ENCODE measurements at places on chromosomes 1 and 21. TPM values are rescaled to one million over a fixed set of nuclear protein-coding genes. Genes with fewer than 3 reads are reported as not detected.

GRCh38 chr1:113307771-113308445, 82.4 kb upstream of the MAGI3 start:
- DNase-seq, result no peak

Gene RAP1GAP
- 13.5 TPM for total RNA-seq

- no peak for DNase-seq
Observed at GRCh38 chr1:117034791-117035290, 25.3 kb upstream of the TTF2 start.

DNA sequence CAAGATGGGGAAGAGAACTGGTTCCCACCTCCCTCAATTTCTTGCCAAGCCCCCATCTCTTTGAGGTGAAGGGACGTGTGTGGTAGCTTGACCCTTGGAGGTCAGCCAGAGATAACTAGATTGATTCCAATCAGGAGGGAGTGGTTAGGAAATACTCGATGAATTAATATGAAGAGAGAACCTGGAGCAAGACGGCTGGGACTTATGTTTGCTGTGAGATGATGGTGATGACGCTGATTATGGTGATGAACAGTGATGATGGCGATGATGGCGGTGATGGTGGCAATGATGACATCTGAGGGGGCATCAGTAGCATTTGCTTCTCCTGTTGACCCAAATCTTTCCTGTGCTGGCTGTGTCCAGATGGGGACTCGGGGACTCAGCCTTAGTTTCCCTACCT, 724 bp downstream of the PADI1 start:
- DNase-seq, result no peak

DNA sequence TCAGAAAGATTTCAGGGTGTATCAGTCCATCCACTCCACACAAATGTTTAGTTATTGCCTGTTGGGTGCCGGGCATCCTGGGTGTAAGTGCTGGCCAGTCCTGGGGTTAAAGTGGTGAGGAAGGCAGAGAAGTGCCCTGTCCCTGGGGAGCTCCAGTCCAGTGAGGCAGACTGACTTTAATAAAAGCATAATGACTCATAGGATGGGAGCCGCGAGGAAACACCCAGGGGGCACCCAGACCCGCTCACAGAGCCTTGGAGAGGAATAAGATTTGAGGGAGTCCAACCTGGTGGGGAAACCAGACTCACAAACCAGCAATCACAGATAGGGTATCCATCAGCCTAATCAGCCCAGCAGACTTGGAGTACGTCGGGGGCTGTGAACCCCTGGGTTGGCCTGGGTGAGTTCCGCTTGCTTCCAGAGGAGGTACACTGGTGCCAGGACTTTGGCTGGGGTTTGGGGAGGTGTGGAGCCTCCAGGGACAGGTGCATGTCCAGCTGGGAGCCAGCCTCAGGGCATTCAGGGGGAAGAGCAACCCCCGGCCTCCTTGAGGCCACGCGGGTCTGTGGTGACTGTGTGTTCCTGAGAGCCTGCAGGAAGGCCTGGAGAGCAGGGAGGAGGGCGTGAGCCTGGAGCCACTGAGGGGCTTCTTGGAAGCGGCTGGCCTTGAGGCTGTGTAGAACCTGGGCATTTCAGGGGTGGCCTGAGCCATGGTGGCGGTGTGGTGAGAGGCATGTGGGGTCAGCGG, 3.7 kb downstream of the PEAR1 start:
- DNase-seq, result no peak

GRCh38 chr1:6688001-6688400, 13.6 kb downstream of the DNAJC11 start:
- DNase-seq, result no peak

GRCh38 chr1:178093494-178093950, 382 bp upstream of the RASAL2 start:
- DNase-seq, result peak; percentile 93

DNA sequence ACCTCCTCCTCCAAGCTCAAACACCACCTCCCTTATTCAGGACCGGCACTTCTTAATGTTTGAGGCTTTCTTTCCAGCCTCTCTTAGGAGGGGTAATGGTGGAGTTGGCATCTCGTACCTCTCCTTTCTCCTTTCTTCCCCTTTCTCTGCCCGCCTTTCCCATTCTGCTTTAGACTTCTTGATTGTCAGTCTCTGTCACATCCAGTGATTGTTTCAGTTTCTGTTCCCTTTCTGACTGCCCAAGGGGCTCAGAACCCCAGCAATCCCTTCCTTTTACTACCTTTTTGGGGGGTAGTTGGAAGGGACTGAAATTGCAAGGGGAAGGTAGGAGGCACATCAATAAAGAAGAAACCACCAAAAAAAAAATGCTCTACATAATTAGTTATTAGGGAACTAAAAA, 5.6 kb downstream of the ELK4 start:
- DNase-seq, result no peak

- no peak for DNase-seq
Observed at GRCh38 chr1:226575739-226576378, 27.3 kb downstream of the STUM start.

DNA sequence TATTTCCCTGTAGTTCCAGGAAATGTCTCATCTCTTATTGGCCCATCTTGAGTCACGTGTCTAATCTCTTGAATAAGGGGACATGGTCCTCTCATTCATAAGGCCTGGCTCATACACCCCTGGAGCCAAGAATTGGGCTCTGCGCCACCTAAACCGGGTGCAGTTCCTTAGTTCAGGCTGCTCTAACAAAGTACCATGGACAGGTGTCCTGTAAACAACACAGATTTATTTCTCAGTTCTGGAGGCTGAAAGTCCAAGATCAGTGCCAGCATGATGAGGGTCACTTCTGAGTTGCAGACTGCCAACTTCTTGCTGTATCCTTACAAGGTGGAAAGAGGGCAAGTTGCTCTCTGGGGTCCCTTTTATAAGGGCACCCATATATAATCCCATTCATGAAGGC, 60.2 kb upstream of the VAMP3 start:
- DNase-seq, result no peak

Gene AIRE
- total RNA-seq, result 0.09 TPM

DNA sequence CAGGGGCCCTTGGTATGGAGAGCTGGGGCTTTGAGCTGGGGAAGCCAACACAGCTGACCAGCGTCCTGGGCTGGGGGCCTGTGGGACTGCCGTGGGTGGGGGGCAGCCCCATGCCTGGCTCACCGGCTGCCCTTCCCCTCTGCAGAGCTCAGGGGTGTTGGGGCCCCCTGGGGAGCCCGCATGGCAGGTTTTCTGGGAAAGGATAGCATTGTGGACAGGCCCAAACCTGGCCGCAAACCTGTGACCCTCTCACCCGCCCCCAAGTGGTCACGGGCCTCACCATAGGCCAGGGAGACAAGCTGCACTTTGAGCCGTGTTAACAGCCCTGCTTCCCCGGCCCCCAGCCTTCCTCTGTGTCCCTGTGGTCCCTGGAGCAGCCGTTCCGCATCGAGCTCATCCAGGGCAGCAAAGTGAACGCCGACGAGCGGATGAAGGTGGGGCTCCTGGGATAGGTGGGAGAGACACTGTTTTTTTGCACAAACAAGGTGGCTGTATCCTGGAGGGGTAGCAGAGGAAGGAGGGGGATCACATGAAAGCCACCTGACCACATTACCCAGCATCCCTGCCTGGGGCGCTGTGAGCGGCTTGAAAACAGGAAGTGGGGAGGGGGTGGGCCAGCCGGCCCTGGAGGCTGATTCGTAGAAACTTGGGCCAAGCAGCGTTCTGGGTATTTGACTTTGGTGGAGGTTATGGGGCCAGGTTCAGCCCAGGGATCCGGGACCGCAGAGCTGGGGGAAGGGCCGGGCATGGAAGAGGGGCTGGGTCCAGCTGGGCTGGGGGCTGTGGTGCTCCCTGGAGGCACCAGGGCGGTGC, 65.9 kb downstream of the PIK3CD start:
- no peak for DNase-seq

Gene TPTE
- not detected for total RNA-seq

- DNase-seq, result no peak
Observed at GRCh38 chr21:16455526-16455925, 725.7 kb downstream of the USP25 start.

DNA sequence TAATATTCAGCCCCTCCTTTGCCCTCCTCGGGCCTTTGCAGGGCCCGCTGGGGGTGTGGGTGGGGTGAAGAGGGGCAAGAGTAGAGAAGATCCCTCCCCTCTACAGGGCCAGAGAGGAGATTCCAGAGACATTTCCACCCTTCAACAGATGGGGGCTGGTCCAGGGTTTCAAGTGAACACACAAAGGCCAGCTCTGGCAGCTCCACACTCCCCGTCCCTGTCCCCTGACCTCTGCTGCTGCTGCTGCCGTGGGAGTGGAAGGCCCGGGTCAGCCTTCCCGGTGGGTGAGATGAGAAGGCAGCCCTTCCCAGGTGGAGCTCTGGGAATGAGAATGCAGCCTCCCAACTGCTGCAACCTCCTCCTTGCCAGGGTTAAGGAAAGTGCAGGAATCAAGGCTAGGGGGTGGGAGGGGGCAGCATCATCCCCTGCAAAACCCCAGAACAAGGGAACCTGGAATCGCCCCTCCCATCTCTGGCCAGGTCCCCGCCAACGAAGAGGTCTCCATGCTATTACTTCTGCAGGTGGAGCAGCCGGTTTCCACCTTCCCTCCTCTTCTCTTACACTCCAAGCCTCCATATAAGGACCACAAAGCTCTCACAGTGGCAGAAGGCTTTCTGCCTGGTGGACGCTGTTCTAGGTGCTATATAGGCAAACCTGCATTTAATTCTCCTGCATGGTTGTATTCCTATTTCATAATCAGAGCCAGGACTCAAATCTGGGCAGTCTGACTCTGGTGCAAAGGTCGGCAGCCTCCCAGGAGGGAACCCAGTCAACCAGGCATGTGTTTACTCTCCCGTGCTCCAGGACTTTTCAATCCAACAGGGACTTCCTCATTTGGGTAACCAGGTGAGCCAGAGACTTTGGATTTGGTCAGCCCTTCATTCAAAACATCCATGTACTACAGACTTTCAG, 22.9 kb upstream of the ARHGEF10L start:
- DNase-seq, result no peak

DNA sequence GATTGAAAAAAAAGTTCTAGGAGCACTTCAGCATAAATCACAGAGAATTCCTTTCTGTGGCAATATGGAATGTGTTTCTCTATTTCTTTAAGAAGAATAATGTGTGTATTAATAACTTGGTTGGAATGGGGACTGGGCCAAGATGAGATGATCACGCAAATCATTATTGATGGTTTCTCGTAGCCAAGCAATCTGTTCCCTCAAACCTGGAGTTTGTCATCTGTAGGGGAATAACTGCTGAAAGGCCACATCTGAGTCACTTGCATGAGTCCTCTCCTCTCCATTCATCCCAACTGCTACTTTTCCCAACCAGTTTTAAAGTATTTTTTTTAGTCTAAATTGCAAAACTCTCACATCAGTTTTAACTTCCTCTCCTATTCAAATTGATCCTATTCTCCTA, 480.4 kb downstream of the PLPP3 start:
- no peak for DNase-seq

DNA sequence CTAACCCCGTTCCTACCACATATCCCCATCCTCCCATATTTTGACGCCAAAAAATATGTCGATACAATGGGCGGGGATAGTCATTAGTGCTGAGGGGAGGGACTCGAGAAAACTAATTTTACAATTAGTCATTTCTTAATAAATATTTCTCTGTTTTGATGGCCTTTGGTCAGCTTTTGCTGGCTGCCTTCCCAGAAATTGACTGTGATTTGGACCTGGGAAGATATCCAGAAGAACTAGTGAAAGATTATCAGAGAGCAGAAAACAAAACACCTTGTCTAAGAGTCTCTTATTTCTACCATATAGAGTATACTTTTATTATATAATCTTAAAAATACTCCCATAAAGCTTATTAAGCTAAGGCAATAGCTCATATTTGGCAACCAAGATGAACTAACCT, 247.6 kb downstream of the MRPL39 start:
- DNase-seq, result no peak

Gene CTSK
- total RNA-seq, result 8.4 TPM

- no peak for DNase-seq
Observed at GRCh38 chr21:28791595-28792282, 200.9 kb downstream of the LTN1 start.

- no peak for DNase-seq
Observed at GRCh38 chr1:85089203-85089602, 40.9 kb upstream of the MCOLN3 start.

- DNase-seq, result no peak
Observed at GRCh38 chr1:208799186-208799585, 555.0 kb upstream of the PLXNA2 start.

Gene CYB5RL
- 5.7 TPM for total RNA-seq

Gene TRNP1
- total RNA-seq, result 8.1 TPM

Gene LEMD1
- total RNA-seq, result 6.1 TPM

DNA sequence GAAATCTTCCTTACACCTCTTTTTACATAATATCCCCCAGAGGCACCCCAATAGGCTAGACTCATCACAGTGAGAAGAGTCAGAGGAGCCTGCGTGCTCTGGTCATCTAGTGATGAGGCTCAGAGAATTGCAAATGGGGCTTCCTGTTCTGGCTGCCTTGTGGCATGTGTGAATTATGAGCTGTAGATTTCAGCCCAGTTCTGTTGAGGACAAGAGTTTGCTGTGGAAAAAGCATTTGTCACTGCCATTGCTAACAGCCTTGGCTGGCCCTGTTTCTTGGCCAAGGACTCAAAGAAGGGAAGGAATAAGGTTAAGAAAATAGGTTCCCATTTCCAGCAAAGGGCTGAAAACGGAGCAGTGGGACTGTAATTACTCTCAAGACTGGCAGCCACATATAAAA, 30.7 kb downstream of the MRAP start:
- DNase-seq, result no peak

Gene C1orf210
- total RNA-seq, result not detected

Gene NUDT17
- 4.5 TPM for total RNA-seq

GRCh38 chr1:218351391-218352074, 6.4 kb downstream of the TGFB2 start:
- DNase-seq, result no peak

GRCh38 chr1:55359611-55360010, 144.4 kb upstream of the USP24 start:
- no peak for DNase-seq

Gene DRAXIN
- 63.6 TPM for total RNA-seq

Gene IRF6
- 1.8 TPM for total RNA-seq

DNA sequence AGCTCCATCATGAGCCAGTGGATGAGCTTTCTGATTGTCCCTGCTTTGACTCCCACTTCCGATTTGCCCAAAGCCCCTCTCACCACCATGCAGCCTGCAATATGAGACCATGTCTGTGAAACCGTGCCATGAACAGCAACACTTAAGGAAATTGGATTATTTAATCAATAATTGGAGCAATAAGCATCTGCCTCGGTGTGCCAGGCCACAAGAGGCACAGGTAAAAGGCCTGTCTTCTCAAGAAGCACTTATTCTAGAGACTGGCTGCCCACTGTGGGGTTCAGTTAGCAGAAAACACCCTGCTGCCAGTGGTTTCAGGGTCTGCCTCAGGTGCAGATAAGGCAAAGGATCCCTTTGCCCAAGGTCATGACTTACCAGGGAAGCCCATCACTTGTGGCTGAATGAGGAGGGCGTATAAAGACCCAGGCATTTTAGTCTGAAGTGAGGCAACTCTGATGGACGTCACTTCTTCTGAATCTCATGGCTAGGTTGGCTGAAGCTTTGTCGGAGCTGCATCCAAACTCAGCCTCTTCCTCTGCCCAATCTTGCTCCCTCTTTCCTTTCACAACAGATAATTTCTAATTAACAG, 7.1 kb upstream of the CHI3L2 start:
- no peak for DNase-seq

- DNase-seq, result no peak
Observed at GRCh38 chr1:167491586-167492461, 26.5 kb downstream of the CD247 start.

- no peak for DNase-seq
Observed at GRCh38 chr21:43346551-43346950, 80.4 kb downstream of the SIK1 start.

Gene KCND3
- 34.1 TPM for total RNA-seq

GRCh38 chr1:40965531-40965930, 14.0 kb upstream of the CTPS1 start:
- DNase-seq, result no peak

Gene AUNIP
- 1.9 TPM for total RNA-seq

GRCh38 chr1:68166348-68166747, 66.0 kb downstream of the WLS start:
- no peak for DNase-seq

Gene TSPEAR
- total RNA-seq, result 0.09 TPM
